ENCODE measurements at places on chromosomes 4 and X.
A peak's percentile ranks its signal among the peaks of the same experiment; 100 is the strongest.

GRCh38 chr4:93660036-93660435 is 168.5 kb upstream of the ATOH1 start:
- DNase-seq = no peak

DNA sequence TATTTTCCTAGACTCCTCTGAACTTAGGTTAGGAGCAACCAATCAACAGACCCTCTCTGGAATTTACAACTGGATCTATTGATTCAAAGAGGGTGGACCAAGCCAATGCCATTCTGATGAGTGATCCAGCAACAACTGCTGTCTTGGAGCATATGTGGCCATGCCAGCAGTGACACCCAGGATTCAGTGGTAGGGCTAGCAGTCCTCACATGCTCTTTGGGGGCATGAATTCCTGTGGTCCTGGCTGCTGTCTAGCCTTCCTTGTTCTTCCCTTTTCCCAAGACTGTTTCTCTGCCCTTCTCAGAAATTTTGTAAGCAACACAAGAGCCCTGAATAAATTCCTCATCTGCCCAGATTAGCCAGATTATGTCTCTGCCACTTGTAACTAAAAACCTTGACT is 61.5 kb upstream of the GATB start:
- no peak for DNase-seq

DNA sequence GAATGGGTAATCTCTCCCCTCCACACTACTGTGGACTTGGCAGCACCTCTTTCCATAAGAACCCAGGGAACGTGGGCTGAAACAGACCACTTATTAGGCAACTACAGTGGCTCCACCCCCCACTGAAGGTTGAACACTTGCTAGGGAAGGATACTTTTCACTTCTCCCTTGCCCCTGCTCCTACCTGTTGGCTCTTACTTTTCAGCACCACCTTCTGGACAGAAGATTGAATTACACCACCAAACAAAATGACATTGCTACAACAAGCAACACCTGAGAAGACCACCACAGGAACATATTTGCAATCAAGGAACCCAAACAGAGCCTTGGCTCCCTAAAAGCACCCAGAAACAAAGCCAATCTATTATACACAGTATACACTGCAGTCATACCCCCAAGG is 132.1 kb upstream of the CXCL13 start:
- peak; percentile 29 for DNase-seq

DNA sequence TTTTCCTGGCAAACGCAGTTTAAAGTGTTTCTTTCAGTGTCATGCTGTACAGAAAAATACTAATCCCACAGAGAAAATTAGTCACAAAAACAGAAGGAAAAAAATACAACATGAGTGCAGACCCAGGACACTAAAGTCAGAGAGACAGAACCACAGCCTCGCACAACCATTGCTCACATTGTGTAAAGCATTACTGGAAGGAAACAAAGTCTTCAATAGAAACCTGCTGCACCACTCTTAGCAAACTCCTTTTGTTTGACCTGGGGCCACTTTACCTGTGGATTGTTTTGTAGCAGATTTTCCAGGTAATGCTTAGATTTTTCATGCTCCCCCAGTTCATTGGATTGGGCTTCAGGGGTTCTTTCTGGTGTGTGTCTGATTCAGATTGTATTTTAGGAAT is 131.8 kb upstream of the TMLHE start:
- no peak for DNase-seq

DNA sequence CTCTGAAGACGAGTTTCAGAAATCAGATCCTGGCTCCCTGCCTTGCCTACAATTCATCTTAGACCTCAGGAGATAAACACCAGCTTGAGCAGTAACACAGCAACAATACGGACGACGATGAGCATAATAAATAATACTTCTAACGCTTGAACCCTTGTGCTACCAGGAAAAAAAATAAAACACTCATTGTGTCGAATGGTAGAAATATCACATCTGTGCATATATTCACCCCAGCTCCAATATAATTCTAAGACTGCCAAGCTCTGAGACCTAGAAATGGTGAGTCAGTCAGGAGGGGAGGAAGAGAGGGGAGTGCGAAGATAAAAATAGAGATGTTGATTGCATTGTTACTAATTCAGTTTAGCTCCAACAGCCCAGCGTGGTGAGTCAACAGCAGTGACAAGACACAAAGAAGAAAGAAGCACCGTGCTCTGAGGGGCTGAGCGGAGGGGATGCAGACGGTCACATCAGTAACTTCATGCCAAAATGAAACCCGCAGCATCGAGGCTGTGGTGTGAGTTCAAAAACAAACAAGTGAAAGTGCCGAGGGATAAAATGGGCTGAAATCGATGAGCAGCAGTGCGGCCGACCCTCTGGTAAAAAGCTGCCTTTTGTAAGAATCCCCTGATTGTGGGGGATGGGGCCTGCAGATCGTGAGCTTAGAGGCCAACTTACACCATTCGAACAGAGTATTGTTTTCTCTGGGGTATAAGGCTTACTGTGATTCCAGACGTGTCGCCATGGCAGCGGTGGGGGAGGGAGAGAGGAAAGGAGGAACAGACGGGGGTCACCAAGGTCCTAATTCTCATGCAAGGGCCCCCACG is 150.4 kb downstream of the MGST2 start:
- no peak for DNase-seq
